ENCODE measurements at places on chromosomes 3 and 15.

- no peak for DNase-seq
Observed at GRCh38 chr15:64622410-64623260, 152.8 kb downstream of the RBPMS2 start.

DNA sequence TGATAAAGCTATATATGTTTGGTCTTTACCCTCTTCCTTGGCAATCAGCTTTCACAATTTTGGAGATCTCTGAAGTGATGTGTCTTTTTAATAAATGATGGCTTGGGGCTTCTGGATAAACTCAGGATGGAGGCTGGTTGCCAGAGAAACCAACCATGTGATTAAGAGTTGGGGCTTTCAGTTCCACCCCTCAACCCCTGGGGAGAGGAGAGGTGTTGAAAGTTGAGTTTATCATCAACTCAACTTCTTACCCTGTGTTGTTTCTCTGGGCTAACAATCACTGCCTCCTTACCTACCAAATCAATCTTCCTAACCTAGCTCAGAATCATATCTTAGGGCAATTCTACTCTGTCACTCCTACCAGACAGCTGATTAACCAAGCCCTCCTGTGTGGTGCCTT, 735.8 kb downstream of the ZPLD1 start:
- no peak for DNase-seq

GRCh38 chr3:125236331-125236903, 23.9 kb upstream of the SLC12A8 start:
- DNase-seq, result no peak

- DNase-seq, result no peak
Observed at GRCh38 chr3:112484352-112484751, 14.9 kb downstream of the BTLA start.

- DNase-seq, result no peak
Observed at GRCh38 chr3:60086811-60087210, 1037.0 kb upstream of the CFAP20DC start.

- DNase-seq, result no peak
Observed at GRCh38 chr3:119305286-119305685, 11.1 kb downstream of the ARHGAP31 start.

- no peak for DNase-seq
Observed at GRCh38 chr3:184154885-184155643, at the start of gene DVL3. Gene DVL3, plus strand, starts transcription at chr3:184155377. Its CDS starts 259 bp downstream, at chr3:184155636.

DNA sequence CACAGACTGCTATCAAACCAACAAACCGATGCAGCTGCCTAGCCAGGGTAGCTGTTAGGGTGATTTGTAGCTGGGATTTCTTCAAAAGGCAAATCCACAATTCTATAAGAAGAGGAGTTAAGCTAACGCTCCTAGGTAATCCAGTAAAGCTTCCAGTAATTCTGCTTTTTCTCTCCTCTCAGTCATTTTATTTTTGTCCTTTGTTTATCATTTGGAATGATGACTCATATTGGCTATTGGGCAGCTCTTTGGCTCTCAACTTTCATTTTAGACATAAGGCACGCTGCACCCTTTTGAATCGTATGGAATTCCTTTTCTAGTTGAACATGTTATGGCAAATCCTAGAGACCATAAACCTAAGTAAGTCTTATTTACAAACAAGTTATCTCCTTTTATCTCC, 53.2 kb upstream of the PPARG start:
- no peak for DNase-seq

DNA sequence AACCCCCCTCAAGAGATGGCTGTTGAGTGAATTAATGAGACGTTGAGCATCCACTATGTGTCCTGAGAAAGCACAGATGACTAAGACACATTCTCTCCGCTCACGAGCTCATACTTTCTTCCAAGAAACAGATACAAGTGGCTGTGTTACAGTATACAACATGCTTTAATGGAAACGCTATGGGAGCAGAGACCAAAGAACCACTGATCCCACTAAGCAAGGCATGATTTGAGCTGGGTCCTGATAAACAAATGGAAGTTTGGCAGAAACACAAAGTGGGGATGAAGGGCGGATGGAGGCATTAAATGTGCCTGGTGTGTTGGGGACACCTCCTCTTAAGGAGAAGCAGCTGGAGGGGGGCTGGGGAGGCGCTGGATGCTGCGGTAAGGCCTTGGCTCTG, 129.4 kb downstream of the UACA start:
- DNase-seq, result no peak

DNA sequence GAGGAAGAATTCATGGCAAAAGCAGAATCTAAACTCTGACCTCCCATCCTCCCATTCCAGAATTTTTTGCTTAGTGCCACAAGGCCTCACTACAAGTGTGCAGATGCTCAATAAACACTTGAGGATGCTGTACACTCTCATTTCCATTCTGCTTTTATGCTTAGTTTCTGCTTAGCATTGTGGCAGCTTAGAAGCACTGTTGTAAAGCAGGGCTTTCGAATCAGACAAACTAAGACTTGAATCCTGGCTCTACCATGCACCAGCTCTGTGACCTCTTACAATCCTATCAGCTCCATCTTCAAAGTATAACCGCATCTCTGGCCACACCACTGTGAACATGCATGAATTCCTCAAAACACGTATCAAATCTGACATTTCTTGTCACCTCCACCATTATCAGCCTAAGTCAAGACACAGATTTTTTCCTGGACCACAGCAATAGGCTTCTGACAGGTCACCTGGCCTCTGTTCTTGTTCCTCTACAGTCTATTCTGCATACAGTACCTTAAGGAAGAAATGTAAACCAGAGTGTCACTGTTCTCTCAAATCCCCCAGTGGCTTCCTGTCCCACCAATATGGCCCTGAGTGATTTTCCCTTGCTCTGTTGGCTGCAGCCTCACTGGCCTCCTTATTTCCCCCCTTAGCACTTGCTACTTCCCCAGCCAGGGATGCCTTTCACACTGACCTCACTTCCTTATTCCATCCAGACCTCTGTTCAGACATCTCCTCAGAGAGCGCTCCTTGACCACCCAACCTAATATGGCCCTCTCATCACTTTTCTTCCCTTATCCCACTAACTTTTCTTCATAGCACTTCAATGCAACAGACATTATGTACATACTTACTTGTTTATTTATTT, 8.1 kb upstream of the PHC3 start:
- DNase-seq, result no peak

DNA sequence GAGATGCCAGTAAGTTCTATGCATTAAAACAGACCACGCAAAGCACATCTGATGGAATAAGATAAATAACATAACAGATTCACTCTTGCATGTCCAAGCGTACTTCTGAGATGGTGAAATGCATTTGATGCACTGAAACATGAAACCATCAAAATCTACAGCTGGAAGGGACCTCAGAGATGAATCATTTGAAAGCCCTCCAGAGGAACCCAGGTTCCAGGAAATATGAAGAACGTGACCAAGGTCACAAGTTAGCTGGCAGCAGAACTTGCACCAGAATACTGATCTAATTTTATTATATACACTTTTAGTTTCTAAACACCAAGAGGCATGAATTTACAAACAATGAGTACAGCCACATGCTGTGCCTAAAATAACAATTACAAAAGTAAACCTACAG, 957.1 kb downstream of the FHIT start:
- DNase-seq, result no peak

- DNase-seq, result no peak
Observed at GRCh38 chr3:184491011-184491576, 70.5 kb upstream of the EPHB3 start.

- no peak for DNase-seq
Observed at GRCh38 chr15:94294556-94294955, 63.2 kb downstream of the MCTP2 start.

DNA sequence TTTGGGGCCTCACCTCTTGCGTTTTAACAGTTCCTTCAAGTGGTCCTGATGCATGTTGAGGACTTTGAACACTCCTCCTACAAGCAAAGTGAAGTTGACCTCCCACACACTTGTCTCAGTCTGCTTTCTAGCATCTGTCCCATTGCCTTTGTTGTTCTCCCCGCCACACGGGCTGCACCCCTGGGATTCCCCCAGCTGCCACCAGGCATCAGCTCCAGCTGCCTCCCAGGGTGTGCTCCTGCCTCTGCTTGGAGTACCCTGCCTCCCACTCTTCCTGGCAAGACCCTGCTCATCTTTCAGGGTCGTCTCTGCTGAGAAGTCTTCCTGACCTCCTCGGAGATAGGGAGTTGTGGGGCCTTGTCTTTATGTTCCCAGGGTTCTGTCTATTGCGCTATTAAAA, 52.2 kb downstream of the IGF1R start:
- DNase-seq, result no peak

DNA sequence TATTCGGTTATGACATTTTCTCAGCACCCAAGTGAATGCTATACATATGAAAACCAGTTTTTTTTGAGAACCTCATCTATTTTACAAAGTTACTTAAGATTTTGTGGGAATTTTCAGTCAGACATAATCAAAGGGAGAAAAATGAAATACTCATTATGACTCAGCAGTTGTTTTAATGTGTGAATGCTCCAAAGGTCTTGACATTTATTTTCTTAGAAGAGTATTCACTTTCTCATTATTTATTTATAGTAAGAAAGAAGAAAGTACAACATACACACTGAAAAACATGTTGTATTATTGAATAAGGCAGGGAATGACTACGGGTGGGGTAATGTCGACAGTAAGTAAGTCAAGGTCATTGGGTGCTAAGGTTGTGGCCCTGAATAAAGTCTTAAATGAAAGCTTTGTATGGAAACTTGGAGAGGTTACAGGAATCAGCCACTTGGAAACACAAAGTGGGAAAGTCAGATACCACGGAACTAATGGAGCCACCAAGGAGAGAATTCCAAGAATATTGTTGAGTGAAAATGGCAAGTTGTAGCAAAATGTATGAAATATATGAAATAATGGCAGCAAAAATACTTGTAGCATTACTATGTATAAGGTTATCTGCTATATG, 844.5 kb downstream of the TBL1XR1 start:
- DNase-seq, result no peak

GRCh38 chr15:93319121-93319814, 230.3 kb upstream of the RGMA start:
- no peak for DNase-seq

DNA sequence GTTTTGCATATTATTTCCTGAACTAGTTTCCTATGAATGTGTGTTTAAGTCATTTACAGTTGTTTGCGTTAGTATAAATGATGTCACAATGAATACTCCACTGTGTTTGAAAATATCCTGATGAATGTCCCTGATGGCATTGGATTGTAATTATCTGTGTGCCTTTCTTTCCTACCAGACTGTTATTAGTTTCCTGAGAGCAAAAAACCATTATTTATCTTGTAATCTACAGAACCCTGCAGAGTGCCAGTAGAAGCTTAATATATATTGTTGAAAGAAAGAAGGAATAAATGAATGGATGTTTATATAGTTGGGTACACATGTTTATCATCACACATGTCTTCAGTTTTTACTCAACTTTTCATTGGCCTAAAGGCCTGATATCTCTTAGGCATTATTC, 312.6 kb downstream of the AGBL1 start:
- no peak for DNase-seq

DNA sequence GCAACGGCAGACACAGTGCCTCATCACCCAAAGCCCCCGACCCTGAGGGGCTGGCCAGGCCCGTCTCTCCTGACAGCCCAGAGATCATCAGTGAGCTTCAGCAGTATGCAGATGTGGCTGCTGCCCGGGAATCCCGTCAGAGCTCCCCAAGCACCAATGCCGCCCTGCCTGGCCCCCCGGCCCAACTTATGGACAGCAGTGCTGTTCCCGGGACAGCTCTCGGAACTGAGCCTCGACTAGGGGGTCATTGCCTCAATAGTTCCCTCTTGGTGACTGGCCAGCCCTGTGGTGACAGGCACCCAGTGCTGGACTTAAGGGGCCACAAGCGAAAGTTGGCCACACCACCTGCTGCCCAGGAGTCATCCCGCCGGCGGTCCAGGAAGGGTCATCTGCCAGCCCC, 8.6 kb upstream of the TEX264 start:
- DNase-seq, result no peak

DNA sequence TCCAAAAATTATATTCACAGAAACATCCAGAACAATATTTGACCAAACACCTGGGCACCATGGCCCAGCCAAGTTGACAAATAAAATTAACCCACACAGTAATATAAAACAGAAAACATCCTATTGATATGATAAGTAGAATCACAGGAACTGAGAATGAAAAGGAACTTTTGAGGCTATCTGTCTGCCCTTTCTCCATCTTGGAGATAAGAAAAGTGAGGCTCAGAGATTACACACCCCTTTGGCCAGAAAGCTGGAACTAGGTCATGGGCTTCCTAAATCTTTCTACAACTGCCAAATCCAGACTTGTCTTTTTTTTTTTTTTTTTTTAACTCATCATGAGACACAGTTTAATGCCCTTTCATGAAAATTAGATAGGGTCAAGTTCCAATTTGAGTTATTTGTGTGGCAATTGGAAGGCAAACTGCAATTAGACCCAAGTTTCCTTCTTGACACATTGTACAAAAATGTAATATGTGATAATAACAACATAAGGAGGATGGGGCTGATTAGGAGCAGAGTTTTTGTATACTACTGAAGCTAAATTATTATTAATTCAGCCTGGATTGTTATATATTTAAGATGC, 137.2 kb downstream of the RPL22L1 start:
- no peak for DNase-seq

- DNase-seq, result no peak
Observed at GRCh38 chr3:171248426-171249111, 211.6 kb downstream of the TNIK start.

GRCh38 chr3:60033901-60034453, 984.2 kb upstream of the CFAP20DC start:
- DNase-seq, result no peak

All from left renal pelvis (tissue), 4 donors.